ENCODE measurements at places on chromosomes 1 and 21.

- DNase-seq: no peak
Measured at GRCh38 chr1:16094453-16095158, 21.2 kb upstream of the FAM131C start.

- no peak for DNase-seq
Measured at GRCh38 chr1:147080006-147080661, 92.1 kb downstream of the PRKAB2 start.

DNA sequence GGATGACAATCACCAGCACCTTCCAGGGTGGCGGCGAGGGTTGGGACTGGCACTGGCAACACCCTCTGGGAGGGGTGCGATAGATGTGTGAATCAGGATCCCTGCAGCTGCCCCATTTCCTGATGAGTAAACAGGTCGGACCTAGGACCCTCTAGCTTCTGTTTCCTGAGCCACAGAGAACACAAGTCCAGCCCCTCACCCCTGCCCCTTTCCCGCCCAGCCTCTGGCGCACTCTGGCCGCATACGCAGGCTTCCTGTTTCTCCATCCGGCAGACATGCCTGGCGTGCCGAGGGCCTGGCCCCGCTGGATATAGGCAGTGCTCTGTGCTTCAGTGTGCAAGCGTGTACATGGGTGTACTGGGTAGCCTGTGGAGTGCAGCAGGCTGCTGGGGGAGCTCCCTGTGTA, 4.6 kb downstream of the PEAR1 start:
- DNase-seq: no peak

- no peak for DNase-seq
Measured at GRCh38 chr1:192967901-192968300, 91.3 kb downstream of the UCHL5 start.

DNA sequence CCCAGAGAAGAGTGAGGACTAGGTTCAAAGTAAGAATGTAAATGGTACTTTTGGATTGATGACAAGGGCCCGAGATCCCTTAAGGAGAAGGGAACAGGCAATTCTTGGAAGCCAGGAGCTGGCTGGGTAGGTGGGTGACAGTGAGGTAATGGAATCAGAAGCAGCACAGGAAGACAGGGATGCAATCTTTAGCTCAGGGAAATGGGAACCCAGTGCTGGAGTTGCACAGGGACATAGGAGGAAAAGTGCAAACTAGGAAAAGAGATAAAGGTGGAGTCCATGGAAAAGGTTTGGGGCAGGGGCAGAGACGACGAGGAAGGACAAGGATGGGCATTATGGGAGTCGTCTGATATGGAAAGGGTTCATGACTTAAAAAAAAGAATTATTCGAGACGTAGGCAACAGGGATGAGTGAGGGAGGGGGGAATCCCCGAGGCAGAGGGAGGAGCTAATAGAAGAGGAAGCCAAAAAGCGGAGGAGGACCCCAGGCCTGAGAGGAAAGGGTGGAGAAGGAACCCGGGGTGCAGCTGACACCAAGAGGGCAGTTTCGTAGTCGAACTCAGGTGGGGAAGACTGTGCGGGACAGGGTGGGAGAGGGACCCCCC, 495 bp downstream of the PI4KB start:
- peak; percentile 38 for DNase-seq

DNA sequence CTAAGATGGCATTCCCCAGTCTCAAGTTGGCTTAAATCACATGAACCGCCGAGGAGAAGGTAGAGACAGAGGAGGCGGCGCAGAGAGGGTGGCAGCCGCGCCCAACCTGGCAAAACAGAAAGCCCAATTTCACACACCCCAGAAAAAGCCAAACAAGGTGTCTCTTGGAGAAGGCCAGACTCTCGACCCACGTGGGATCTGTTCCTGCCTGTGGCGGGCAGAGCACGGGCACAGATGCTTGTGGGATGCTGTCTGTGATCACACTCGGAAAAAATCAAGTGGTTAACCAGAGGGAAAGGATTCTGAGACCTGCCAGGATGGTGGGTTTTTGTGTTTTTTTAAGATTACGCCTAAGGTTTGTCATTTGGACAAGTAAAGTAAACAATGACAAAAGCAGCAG, 80.7 kb downstream of the MRPL37 start:
- no peak for DNase-seq

DNA sequence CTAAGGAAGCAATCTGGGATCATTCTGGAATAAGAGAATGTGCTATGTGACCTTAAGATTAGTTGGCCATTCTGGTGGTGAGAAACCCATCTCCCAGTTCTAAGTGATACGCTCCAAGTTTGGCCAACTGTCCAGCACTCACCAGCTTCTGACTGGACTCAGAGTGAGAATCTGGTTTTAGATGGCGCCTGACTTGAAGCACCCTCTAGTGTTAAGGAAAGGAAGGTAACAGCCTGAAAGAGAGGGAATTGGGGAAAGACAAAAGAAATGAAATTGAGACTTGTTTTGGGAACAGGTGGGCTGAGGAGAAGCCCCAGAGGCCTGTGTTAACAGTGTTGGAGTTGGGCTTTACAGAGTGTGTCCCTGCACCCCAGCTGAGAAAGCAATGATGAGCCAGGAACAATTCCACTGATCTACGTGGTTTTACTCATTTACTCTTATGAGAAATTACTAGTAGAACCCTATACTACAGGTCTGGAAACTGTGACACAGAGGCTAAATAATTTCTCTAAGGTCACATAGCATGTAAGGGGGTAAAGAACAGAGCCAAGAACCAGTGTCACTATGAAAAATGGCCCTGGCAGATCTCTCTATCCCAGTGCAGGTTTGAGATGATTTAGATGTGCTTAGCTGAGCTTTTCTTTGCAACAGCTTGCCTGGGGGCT, 9.3 kb upstream of the FCAMR start:
- DNase-seq: no peak

GRCh38 chr1:225772323-225772768, 5.3 kb upstream of the SRP9 start:
- no peak for DNase-seq

DNA sequence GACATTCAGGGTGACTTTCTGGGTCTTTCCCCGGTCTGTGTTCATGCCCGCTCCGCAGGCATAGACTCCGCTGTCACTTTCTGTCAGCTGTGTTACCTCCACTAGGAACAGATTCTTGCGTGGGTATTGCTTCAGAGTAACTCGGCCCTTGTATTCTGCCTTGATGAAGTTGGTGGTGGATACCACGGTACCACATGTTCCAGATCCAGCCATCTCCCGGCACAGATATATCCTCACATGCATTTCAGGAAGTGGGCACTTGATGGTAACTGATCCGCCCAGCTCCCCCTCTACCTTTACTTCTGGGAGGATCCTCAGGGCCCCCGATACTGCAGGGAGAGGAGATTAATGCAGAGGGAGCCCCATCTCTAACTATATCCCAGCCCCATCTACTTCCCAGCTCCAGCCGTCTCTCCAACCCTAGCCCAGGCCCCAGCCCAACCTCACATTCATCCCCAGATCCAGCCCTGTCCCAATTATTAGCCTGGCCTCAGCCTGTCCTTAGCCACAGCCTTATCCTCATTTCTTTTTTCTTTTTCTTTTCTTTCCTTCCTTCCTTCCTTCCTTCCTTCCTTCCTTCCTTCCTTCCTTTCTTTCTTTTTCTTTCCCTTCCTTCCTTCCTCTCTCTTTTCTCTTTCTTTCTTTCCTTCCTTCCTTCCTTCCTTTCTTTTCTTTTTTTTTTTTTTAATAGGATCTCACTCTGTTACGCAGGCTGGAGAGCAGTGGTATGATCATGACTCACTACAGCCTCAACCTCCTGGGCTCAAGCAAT, 7.8 kb downstream of the FCMR start:
- DNase-seq: no peak

DNA sequence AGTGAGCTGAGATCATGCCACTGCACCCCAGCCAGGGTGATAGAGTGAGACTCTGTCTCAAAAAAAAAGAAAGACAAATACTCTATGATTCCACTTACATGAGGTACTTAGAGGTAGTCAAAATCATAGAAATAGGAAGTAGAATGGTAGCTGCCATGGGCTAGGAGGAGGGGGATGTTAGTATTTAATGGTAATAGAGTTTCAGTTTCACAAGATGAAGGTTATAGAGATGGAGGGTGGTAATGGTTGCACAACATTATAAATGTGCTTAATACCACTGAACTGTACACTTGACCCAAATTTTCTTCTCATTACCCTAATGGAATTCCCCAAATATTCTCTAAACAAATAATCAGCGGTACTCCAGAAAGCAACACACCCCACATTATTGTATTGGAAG, 12.8 kb downstream of the EIF2B3 start:
- no peak for DNase-seq

- no peak for DNase-seq
Measured at GRCh38 chr1:156929596-156930238, 9.3 kb downstream of the LRRC71 start.

- DNase-seq: no peak
Measured at GRCh38 chr1:53280496-53280895, 42.2 kb upstream of the MAGOH start.

- no peak for DNase-seq
Measured at GRCh38 chr21:42122808-42123207, 51.7 kb downstream of the UMODL1 start.

DNA sequence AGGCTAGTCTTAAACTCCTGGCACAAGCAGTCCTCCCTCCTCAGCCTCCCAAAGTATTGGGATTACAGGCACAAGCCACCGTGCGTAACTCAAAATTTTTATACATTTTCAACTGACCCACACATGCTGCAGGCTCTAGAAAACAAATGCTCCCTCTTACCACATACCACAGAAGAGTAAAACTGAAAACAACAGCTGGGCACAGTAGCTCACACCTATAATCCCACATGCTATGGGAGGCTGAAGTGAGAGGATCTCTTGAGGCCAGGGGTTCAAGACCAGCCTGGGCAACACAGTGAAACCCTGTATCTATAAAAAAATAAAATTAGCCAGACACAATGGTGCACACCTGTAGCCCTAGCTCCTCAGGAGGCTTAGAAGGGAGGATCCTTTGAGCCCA, 56.7 kb downstream of the AKT3 start:
- no peak for DNase-seq

DNA sequence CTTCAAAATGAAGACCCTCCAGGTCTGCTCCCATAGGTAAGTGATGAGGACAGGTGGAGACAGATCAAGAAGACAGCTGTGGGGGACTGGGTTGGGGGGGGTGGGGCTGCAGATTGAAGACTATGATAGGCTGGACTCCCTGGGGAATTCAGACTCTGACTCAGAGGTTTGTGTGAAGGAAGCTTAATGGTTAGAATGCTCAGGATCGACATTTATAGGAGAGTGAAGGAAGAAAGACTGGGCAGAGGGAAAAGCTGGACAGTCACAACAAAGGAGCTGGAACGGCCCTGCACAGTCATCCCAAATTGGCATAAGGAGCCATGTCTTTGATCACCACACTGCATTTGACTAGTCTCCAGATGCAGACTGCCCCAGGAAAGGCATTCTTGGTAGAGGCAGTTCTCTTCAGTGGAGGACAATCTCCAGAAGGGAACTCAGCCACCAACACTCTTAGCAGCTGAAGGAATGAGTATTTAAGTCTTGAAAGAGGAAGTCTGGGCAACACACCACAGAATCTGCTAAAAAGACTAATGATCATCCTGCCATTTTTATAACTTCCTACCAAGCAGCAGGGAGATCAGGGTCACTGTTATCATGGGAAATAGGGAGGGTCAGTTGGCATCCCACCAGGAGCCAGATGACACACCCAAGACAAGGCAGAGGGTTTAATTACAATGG, 120.0 kb upstream of the ZC3H11B start:
- DNase-seq: no peak

GRCh38 chr1:159556931-159557369, 21.1 kb upstream of the OR10J5 start:
- no peak for DNase-seq

GRCh38 chr1:53390261-53390660, 62.4 kb upstream of the LRP8 start:
- DNase-seq: no peak

DNA sequence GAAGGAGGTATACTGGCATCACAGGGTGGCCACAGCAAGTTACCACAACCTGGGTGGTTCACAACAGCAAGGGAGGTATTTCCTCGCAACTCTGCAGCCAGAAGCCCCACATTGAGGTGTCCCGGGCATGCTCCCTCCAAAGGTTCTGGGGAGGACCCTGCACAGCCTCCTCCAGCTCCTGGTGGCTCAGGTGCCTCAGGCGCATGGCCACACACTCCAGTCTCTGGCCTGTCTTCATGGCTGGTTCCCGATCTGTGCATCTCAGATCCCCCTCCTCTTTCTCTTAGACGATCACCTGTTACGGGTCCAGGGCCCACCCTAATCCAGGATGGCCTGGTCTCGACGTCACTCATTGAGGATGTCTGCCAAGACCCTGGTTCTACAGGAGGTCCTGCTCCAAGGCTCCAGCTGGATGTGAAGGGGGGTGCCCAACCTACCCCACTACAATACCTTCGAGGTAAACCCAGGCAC, 6.7 kb upstream of the ARF1 start:
- no peak for DNase-seq

GRCh38 chr1:156346636-156347035, 8.3 kb downstream of the TSACC start:
- no peak for DNase-seq

- no peak for DNase-seq
Measured at GRCh38 chr1:172492421-172492820, 40.5 kb upstream of the SUCO start.

GRCh38 chr1:157103268-157103667, 3.7 kb upstream of the ETV3L start:
- no peak for DNase-seq

DNA sequence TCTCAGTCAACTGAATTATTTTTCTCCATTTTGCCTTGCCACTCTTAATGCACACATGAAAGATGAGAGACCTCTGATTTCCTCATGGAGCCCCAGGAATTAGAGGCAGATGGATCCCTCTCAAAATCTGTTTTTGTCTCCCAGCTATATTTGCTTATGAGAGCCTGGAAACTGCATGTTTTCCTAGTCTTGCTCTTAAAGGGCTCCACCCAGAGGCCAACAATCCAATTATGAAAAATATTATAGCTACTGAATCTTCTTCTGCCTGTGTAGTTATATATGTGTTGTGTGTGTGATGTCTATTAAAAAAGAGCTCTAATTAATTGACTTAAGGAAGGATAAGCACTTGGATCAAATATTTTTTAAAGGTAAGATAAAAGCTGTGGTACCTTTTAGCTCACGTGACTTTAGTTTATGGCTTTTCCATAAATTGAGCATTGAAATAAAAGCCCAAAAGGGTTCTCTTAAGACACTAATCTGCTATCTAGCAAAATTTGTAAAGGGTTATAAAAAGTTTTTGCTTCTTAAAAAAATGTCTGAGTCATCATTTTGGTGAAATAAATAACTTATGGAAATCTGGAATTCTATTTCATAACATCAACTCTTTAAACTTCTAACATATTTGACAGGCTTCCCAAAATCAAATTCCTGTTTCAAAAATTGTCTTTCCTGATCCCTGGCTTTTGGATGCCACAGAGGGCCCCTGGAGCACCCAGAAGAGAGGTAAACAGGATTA, 31.2 kb upstream of the TSPEAR start:
- DNase-seq: no peak

DNA sequence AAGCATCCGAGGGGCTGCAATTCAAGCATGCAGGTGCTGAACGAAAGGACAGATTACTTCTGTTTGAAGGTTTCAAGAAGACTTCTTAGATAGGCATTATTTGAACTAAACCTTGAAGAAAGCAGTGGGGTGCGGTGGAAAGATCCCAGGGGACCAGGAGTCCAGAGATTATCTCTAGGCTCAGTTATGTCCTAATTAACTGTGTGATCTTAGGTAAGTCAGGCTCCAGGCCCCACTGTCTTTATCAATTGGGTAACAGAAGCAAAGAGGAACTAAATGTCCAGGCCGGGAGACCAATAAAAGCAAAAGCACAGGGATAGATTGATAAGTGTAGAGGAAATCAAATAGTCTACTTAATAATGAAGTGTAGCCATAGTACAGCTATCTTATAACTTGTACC, 72.9 kb upstream of the CDC42BPA start:
- DNase-seq: no peak

- DNase-seq: no peak
Measured at GRCh38 chr1:179012038-179012437, 13.7 kb upstream of the FAM20B start.

Data from stimulated activated CD4-positive, alpha-beta T cell treated with anti-CD3 and anti-CD28 coated beads, Interleukin-1b, Interleukin-23, amount 100 ng/mL, for 1 hour (primary cell).